ENCODE measurements at places on chromosomes 4 and X.

GRCh38 chrX:103747163-103747562, 29.5 kb upstream of the PLP1 start:
- no peak for DNase-seq

DNA sequence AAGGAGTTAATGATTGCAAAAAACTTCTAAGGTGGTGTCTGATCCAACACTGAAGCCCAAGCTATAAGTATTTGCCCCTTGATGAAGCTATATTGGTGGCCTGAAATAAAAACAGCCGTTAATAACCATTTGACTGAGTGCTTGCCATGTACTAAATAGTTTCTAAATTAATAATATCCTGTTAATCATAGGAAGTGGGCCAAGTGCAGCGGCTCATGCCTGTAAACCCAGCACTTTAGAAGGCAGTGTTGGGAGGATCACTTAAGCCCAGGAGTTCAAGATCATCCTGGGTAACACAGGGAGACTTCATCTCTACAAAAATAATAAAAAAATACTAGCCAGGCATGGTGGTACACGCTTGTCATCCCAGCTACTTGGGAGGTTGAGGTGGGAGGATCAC, 8.3 kb downstream of the NDP start:
- DNase-seq: peak; percentile 54

GRCh38 chrX:3763111-3763510, 49.7 kb upstream of the PRKX start:
- no peak for DNase-seq

DNA sequence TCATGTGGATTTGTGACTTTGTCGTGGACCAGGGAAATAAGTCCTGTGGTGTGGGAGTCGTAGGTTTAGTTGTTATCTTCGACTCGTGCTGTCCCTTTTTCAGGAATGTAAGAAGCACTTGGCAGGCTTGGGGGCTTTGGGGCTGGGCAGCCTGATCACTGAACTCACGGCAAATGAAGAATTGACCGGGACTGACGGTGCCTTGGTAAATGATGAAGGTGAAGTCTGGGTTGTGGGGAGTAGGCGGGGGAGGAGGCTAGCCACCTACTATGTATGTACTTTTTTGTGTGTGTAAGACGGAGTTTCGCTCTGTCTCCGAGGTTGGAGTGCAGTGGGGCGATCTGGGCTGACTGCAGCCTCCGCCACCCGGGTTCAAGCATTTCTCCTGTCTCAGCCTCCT, 1.2 kb downstream of the TAF1 start:
- peak; percentile 6 for DNase-seq

- no peak for DNase-seq
Observed at GRCh38 chrX:113770806-113771205, 813.1 kb upstream of the HTR2C start.

GRCh38 chrX:13472975-13473374, 96.4 kb upstream of the EGFL6 start:
- DNase-seq: no peak

DNA sequence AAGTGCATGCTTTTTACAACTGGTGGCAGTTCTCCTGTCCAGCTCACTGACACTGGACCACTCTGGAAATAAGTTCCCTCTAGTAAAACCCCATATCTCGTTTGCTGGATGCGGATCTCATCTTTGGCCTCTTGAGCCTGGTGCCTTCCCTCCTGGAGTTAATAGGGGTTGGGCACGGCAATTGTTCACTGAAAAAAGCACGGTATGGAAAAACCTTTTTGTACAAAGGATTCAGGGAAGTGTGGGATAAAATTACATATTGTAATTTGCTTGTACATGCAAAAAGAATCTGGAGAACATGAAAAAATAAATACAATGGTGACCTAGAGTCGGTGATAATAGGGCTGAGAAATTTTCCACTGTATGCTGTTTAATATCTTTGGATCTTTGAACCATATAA, 30.6 kb downstream of the TBC1D9 start:
- no peak for DNase-seq

DNA sequence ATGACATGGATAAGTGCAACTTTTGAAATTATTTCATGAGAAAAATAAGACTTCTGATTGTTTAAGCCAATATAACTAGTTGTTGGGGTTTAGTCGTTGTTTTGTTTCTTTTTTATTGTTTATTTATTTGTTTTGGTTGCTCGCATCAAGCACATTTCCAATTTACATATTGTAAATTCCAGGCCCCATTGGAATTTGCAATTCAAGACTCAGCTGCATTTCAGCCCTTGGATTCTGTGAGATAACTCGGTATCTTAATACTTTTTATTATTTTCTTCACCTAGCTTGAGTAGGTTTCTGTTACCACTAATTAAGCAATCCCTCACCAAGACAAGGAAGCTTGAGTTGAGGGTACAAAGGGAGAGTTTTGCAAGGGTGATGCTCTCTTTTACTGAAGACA, 318.3 kb upstream of the GATB start:
- no peak for DNase-seq

DNA sequence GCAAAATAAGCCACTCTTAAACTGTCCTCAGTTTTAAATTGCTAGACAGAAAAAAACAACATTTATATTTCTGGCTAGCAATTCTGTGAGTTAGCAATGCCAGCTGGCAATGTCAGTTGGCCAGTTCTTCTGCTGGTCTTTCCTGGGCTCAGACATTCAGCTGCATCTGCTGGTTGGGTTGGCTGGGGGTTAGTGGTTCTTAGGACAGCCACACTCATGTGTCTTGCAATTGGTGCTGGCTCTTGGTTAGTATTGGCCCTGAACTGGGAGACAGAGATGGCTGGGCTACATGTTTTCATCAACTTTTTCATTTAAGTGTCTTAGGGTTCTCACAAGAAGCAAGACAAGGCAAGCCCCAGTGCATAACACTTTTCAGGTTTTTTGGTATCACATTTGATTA, 48.0 kb upstream of the PDLIM5 start:
- DNase-seq: no peak

GRCh38 chr4:185212581-185212980, 3.2 kb downstream of the SNX25 start:
- DNase-seq: no peak

DNA sequence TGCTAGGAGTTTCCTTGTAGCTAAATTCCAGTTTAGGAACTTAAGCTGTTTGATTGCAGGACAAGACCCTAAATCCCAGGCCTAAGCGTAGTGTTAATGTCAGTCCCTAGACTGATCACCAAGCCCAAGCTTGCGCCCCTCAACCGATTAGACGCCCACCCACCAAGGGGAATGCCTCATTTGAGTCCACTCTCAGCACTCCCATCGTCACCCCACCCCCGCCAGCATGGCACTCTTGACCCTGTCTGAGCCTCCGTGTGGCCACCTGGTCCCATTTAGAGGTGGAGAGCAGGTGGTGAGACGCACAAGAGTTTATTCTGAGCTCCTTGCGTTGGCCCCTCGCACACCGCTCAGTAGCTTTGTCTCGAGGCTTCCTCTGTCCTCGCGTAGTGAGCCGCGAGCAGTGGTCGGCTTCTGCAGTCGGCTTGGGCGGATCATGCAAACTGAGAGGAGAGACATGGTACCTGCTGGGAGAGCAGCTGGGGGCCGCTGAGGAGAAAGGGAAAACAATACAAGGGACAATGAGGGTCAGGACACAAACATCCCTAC, 48.5 kb upstream of the ZNF157 start:
- no peak for DNase-seq

DNA sequence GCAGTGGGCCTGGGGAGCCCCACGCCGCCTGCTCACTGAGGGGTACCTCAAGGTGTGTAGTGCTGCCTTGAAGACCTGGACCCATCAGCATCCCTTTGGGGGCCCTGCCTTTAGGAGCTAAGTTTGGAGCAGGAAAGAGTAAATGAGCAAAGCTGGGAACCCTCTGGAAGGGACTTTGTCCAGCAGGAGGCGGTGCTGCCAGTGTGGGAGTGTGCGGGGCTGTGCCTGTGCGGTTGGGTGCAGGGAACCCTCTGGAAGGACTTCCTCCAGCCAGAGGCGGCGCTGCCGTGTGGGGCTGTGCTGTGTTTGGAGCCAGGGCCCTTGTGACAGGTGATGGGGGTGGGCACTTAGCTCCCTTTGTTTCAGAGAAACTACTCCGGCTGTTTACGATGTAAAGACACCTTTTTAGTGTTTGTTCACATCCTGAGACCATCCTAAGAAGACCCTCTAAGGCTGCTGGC, 25.8 kb downstream of the RGS12 start:
- DNase-seq: no peak

DNA sequence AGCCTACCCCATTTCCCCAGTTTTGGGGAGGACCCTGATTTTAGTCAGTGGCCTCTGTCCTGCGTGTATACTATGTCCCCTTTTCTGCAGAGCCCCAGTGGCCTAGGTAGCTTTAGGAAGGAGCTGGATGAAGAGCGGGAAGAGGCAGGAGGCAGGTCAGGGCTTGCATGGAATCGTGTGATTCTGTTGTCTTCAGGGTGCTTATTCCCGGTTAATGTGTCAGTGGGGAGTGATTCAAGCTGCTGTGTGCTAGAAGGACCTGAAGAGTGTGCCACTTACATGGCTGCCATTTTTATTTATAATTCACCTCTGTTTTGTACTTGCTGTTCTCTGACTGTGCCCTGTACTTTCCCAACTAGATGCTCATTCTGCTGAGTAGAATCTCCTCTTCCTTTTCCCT, 127.3 kb upstream of the AMOT start:
- no peak for DNase-seq

- DNase-seq: no peak
Observed at GRCh38 chr4:162707962-162708361, 458.7 kb downstream of the NAF1 start.

GRCh38 chr4:165803005-165803404, 70.0 kb upstream of the TLL1 start:
- no peak for DNase-seq

- DNase-seq: no peak
Observed at GRCh38 chr4:183426507-183426906, 17.9 kb upstream of the CDKN2AIP start.

- DNase-seq: peak; percentile 75
Observed at GRCh38 chrX:11351375-11352295, 58.4 kb downstream of the AMELX start.

DNA sequence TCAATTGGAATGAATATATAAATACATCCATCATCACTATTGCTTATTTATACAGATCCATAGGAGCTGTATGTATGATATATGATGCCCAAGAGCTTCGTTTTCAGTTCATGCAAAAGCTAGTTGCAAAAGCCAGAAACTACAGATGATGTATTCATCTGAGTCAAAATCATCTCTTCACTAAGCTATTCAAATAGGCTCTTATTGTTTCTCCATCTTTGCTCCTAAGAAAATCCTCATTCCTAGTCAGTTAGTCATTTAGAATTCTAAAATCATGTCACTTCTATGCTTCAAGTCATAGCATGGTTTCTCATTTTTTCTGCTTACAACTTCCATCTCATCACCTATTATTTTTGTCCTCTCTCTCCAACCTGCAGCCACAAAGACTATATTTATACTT, 300.1 kb upstream of the TRAM1L1 start:
- peak; percentile 7 for DNase-seq

GRCh38 chrX:70970482-70970995, 39.6 kb upstream of the SLC7A3 start:
- peak; percentile 39 for DNase-seq

DNA sequence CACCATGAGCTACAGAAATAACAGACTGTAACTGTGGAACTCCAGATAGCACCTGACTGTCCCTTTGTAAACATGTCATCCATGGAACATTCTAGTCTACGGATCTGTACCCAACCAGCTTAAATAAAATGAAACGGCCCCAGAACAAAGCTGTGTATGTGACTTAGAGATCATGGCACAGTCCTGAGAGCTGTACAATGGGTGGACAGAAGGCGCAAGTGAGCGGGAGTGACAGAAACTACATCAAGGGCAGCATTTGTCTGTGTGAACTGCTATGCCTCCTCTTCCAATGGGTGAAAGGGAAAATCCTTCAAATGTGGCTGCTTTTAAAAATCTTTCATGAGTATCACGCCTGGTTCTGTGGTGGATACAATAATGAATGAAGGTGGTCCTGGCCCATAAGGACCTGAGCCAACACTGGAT, 72.5 kb downstream of the FAT1 start:
- DNase-seq: no peak

- no peak for DNase-seq
Observed at GRCh38 chrX:36950495-36951253, 57.5 kb upstream of the FAM47C start.

DNA sequence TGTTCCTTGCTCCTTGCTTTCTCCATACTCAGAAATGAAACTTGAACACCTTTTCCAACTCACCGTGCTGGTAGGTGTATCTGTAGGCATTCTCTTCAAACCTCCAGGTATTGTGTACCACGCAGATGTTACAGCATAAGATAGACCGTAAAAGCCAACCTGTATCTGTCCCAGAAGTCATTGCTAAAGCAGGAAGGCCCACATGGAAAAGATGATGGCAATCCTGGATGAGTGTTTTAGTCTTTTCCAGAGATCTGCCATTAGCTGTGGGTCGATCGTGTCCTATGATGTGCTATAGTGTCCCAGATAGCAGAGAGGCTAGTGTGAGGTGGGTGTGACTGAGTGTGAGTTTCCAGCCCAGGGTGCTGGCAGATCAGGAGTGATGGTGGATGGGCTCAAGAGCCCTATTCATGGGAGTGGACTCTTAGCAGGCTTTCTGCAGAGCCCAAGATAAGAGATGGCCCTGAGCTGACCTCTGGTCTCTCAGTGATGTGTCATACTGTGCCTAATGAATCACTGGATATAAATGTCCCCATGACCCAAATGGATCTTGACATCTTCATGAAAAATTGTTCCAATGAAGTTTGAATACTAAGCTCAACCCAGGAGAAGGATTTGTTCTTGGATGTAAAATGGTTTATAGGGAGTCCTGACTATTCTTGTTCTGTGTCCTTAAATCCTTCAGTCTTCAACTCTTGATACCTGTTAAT, 69.1 kb upstream of the WDR1 start:
- DNase-seq: peak; percentile 86

- DNase-seq: peak; percentile 14
Observed at GRCh38 chrX:19017271-19017670, 33.4 kb upstream of the PHKA2 start.

- no peak for DNase-seq
Observed at GRCh38 chrX:76605390-76605789, 177.9 kb downstream of the MAGEE1 start.

- no peak for DNase-seq
Observed at GRCh38 chrX:24175276-24175675, 25.7 kb downstream of the ZFX start.

DNA sequence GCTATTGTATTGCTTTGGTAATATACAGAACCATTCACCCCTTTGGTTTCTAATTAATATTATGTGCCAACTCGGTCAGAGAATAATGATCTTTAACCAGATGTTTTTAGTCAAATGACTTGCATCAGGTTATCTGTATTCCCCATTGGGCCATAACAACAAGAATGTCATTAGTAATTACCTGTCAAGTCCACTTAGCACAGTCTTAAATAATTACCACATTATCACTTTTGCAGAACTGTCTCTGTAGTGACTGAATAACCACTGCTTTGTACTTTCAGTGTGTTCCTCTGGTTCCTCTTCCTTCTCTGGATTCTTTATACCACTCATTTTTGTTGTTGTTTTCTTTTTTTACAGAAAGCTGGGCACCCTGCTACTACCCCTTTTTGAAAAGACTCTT, 257.7 kb upstream of the SPOCK3 start:
- DNase-seq: no peak

- no peak for DNase-seq
Observed at GRCh38 chr4:38529189-38530115, 134.5 kb upstream of the KLF3 start.

Measured in M059J (cell line).